ENCODE measurements at places on chromosomes 3 and 15.

DNA sequence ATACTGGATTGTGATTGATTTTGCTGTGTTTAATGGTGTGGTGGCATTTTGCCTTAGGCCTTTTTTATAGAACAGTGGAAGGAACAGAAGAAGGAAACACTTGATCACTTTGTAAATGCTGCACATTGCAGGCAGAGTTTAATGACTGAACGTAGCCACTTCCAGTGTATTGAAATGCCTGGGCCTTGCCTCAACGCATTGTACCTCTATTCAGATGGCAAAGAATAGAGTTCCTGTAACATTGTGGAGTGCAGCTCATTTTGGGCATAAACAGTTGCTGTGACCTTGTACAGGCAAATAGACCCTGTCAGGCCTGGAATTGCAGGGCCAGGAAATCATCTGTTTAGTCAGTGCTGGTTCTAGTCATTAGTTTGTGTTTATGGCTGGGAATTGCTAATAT lies 225.0 kb downstream of the EPHA3 start:
- no peak for DNase-seq

DNA sequence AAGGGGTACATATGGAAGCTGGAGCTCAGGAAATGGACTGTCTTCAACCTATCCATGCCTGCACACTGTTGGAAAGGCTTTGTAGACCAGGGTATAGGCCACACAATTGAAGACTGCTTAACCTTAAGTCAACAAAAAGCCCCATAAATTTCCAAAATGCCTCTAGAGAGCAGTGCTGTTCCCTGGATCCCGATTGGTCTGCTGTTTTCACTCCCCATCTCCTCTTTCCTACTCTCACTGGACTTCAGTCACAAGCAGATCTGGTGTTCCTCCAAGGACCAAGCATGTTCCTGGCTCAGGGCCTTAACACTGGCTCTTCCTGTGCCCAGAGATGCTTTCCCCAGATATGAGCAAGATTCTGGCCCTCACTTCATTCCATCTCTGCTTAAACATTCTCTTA lies 22.8 kb upstream of the LRRC34 start:
- DNase-seq: no peak

DNA sequence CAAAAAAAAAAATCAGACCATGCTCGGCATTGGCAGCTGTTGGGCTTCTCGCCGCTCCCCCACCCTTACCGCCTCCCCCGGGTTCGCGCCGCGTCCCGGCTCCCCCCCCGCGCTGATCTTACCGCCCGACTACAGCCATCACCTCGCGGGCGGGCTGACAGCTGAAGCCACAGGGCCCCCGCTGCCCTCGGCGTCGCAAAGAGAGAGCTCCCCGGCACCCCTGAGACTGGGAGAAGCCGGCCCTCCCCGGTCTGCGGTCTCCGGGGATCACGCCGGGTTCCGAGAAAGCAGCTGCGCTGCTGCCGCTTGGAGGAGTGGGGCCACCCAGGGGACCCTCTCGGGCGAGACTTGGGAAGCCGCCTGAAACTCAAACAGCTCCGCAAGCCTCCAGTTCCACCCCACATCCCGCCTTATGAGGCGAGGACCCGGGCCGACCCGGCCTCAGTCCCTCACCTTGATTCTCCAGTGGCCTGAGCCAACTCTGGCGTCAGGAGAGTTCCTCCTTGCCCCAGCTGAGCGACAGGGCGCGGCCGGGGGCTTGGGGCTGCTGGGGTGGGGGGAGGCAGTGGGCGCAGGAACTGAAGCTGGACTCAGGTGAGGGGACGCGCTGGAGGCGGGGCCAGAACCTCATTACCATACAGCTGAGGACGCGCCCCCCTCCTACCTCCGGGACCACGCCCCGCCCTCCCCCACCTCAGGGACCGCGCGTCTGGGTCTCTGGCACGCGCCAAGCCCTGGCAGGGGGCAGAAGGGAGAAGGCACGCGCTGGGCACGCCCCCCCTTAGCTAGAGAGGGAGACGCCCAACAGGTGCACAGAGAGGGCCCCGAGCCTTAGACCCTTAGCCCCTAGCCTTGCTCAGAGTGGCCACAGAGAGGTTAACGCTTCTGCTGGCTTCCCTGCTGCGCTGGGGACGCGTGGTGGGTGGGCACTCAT lies 1.0 kb upstream of the DLL4 start:
- peak; percentile 20 for DNase-seq

GRCh38 chr15:28977377-28978010 lies 91.7 kb downstream of the APBA2 start:
- DNase-seq: peak; percentile 92

- peak; percentile 72 for DNase-seq
These were observed 43.1 kb upstream of the WDR5B start for GRCh38 chr3:122458992-122459391.

DNA sequence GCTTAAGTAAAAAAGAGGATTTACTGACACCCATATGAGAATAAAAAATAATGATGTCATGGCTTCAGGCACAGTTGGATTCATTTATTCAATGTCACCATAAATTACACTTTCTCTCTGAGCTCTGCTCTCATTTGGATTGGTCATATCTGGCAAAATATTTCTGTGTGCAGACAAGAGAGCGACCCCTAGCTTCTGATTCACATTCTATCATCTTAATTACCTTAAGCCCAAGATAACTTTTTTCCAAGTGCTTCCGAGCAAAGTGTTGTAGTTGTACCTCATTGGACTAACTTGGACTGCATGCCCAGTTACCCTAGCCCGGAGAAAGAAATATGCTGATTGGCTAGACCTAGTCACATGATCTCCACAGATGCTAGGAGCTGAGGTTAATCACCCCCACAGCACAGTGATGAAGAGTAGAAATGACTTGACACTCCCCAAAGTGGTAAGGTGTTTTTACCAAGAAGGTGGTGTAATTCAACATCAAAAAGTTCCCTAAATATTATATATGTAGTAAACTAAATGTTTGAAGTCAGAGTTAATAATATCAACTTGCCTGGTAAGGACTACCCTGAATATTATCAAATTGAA lies 552.2 kb upstream of the SUCLG2 start:
- no peak for DNase-seq

GRCh38 chr15:44788748-44789147 lies 52.4 kb downstream of the TRIM69 start:
- peak; percentile 67 for DNase-seq

DNA sequence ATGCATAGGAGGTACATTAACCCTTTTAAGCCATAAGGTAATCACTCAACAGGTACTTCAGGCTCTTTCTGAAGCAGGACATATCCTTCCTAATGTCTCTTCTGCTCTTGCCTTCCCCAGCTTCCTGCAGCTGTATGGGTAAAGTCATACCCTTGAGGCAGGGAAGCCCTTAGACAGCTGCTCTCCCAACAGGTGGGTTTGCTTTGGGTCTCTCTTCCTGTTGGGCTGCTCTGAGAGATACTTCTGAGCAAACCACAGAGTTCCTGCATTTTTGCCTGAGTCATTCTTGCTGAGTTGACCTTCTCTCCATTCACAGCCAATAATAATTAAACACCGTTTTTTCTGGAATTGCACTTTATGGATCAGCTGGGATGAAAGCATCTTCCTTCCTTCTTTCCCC lies 2.0 kb upstream of the TRAT1 start:
- no peak for DNase-seq
